ENCODE measurements at places on chromosomes 7 and 10. TPM values are rescaled to one million over a fixed set of nuclear protein-coding genes. Genes with fewer than 3 reads are reported as not detected.

Gene PLPP4
- polyA plus RNA-seq: not detected

Gene ATRNL1
- polyA plus RNA-seq: 3.5 TPM

GRCh38 chr7:107441581-107442422 is 28.1 kb upstream of the GPR22 start:
- no peak for DNase-seq

DNA sequence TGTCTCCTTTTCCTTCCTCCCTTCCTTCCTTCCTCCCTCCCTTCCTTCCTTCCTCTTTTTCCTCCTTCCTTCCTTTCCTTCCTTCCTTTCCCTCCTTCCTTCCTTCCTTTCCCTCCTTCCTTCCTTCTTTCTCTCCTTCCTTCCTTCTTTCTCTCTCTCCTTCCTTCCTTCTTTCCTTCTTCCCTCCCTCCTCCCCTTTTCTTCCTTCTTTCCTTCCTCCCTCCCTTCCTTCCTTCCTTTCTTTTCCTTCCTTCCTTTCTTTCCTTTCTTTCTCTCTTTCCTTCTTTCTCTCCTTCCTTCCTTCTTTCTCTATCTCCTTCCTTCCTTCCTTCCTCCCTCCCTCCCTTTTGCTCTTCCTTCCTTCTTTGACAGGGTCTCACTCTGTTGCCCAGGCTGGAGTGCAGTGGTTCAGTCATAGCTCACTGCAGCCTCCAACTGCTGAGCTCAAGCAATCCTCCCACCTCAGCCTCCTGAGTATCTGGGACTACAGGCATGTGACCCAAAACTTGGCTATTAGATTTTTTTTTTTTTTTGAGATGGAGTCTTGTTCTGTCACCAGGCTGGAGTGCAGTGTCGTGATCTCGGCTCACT is 15.9 kb upstream of the CYTH3 start:
- DNase-seq: no peak

Gene ANXA8L1
- polyA plus RNA-seq: 0.14 TPM

- no peak for DNase-seq
Measured at GRCh38 chr10:25026463-25026862, 10.1 kb downstream of the THNSL1 start.

GRCh38 chr7:131014906-131015656 is 281.1 kb upstream of the KLF14 start:
- DNase-seq: no peak

GRCh38 chr7:37208528-37208927 is 240.1 kb downstream of the ELMO1 start:
- peak; percentile 95 for DNase-seq

DNA sequence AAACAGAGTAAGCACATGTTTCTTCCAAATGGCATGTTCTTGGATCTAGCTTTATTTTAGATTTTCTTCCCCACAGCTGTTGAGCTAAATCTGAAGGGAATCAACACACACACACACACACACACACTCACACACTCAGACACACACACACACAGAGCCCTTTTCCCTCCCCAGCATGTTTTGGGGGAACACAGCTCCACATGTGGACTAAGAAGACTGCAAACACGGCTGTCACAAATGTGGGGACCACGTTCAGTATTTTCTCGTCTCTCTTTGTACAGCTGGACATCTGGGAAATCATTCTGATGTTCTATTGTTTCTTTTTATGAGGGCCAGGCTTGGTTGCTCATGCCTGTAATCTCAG is 116.3 kb downstream of the ABLIM1 start:
- no peak for DNase-seq

Gene CEP55
- polyA plus RNA-seq: 16.4 TPM

DNA sequence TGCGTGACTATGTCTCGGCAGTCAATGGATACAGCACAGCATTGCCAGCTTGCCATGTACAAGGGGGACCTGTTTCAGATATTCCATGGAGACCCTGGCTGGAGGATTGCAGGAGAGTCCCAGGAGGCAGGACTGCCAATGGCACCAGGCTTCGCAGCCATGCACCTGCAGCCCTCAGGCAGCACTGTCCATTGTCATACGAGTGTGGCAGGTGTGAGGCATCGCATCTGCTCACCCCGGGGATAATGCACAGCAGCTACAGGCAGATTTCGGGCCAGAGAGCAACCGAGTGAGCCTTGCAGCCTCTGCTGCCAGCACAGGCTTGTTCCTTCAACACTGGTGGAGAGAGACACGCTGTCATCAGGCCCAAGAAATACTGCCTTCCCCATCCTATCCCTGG is 415.1 kb downstream of the PAXIP1 start:
- no peak for DNase-seq

DNA sequence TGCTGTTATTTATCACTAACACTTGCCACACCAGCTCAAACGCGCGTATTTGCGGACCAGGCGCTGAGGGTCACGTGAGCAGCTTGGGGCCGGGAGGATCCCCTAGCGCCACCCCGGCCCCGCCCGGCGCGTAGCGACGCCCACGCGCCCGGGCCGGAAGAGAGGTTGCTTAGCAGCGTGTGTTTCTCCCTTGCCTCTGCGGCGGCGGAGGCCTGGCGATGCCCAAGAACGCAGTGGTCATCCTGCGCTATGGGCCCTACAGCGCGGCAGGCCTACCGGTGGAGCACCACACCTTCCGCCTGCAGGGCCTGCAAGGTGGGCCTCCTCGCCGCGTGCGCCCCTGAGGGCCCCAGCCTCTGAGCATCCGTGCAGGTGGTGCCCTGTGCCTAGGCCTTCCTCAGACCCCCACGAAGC is at the start of gene C10orf53:
TSS of gene C10orf53 (plus strand) at position 172 of the 414 bp plus-strand sequence. CDS start at position 219, 47 bp downstream.
- DNase-seq: no peak

Gene PKD2L1
- polyA plus RNA-seq: not detected

Gene MALSU1
- polyA plus RNA-seq: 68.1 TPM

Gene UCMA
- 0.80 TPM for polyA plus RNA-seq

Gene SLIT1
- not detected for polyA plus RNA-seq

GRCh38 chr7:1466524-1467271 is 7.4 kb upstream of the MICALL2 start:
- peak; percentile 59 for DNase-seq

- DNase-seq: peak; percentile 56
Measured at GRCh38 chr10:69639291-69640195, 9.5 kb downstream of the FAM241B start.

- no peak for DNase-seq
Measured at GRCh38 chr7:158966780-158967390, 110.5 kb downstream of the DYNC2I1 start.

GRCh38 chr7:117605712-117606111 is 125.9 kb downstream of the CFTR start:
- no peak for DNase-seq

Gene LDB1
- polyA plus RNA-seq: 80.9 TPM

Gene HTR5A
- not detected for polyA plus RNA-seq

Gene ANXA8
- 0.41 TPM for polyA plus RNA-seq

- DNase-seq: no peak
Measured at GRCh38 chr10:101609481-101609880, 21.4 kb downstream of the DPCD start.

Gene POLR2J2
- 2.1 TPM for polyA plus RNA-seq

- DNase-seq: peak; percentile 27
Measured at GRCh38 chr7:103524042-103524907, 78.3 kb upstream of the SLC26A5 start.

DNA sequence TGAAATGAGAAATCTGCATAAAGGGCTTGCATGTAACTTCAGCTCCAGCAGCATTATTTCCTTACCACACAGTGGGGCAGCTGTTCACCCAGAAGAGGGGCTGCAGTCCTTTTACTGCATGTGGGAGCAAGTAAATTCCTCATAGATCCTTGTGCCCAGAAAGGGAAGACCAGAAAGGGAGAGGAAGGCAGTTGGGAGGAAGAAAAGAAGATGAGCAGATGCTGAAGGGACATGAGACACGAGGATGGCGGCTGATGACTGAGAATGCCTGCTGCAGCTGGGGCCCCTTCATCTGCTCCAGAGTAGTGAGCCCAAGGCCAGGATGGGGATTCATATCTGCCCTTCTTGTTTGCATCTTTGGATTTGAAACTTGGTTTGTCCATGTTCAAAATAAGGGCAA is 80.5 kb downstream of the WIPF3 start:
- DNase-seq: no peak

DNA sequence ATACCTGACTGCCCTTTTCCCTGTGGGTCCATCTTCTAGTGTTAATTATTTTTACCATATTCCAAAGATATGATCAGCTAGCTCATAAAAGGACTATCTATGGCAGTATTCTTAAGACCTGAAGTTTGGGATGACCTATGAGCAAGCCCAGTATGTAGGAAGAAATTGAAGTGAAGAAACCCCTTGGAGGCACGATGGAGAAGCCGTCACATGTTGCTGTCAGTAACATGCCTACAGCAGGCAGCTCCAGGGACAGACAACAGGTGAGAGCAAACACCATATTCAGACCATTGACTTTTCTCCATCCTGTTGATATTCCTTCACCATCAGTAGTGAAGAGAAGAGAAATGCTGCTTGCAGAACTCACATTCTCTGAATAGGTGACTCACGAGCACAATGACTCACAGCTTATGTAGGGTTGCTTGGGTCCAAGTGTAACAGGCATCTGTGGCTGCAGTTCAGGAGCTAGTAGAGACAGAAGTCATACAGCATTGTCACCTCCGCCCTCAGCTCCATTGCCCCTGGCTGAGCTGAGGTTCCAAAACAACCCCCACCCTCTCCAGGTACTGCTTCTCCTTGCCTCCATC is 8.4 kb upstream of the LYZL2 start:
- DNase-seq: no peak

DNA sequence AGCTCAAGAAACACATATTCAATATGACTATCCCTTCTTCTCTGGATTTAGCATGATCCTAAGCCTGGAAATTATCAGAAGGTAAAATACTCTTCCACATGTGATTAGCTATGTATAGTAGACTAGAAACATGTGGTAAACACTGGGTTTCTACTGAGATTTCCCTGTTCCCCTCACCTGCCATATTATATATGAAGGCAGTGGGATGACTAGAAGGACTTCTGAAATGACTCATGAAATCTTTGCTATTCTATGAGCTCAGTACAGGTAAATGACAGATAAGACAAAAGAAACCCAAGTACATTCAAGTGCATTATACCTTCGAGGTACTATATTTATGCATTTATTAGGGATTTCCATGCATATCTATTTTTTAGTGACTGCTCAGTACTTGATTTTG is 152.9 kb downstream of the DNAJB9 start:
- no peak for DNase-seq

- DNase-seq: no peak
Measured at GRCh38 chr7:108557617-108558016, 11.9 kb downstream of the THAP5 start.

GRCh38 chr10:104119996-104120395 is 2.0 kb upstream of the SFR1 start:
- DNase-seq: no peak

DNA sequence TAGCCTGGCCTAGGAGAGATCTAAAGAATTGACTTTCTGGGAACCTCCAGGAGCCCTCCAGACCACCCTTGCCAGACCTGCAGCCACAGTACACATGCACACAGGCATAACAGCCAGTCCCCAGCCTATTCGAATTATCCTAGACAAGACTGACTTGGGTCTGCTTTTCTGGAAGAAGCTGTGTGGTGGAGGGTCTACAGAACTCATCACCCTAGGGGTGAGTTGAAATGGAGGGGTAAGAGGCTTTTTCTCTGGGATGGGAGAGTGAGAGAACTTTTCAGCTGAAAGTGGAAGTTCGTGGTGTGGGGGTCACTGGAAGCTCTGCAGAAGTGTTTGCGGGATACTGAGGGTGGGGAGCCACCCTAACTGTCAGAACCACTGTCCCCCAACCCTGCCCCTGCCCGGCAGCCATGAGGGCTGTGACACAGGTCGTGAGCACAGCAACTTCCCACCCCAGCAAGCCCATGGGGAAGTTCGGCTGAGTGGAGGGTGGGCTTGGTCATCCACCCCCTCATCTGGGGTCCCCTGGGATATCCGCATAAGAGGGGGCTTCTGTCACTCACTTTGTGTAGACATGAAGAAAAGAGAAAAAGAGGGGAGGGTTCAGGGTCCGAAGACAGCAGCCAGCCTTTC is 7.8 kb downstream of the TLX1 start:
- no peak for DNase-seq

Gene EXOSC1
- polyA plus RNA-seq: 28.9 TPM

DNA sequence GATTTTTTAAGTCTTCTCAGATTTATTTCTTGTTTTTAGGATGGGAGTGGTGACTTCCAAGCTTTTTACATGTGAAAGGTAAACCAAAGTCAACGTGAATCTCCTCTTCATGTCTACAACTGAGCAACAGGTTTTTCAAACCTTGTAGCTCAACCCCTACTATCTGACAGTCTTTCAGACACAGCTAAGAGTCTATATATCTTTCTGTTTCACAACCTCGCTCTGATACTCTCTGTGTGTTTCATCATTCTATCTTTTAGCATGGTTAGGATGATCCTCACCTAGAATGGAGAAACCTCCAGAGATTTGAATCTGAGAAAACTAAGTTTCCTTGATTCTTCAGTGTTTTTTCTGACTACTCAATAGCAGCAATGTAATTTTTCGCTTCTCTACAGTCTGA is 96.1 kb downstream of the EPDR1 start:
- no peak for DNase-seq

DNA sequence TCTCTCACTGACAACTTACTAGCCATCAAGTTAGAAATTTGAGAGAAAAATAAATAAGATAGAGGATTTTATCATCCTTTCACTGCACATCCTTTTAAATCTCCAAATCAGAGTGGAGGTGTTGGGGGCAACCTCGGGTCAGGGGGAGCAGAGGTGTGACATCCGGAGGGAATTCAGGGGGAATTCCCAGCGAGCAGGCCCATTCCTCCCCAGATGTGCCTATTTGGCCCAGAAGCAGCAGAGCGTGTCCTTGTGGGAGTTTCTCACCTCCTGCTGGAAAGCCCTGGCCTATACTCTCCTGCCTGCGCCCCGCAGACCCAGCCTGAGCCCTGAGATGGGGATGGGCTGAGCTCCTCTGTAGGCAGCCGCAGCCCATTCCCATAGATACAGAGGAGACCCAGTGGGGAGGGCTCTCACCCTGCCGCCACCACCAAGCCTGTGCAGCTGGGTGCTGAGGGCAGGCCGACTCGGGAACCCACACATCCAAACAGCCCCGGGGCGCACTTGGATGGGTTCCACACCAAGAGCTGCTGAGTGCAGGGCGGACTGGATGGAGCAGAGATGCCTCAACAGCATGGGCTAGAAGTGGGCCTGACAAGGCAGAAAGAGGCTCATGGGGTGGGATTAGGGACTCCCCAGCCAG is 124.5 kb downstream of the CXCL12 start:
- DNase-seq: no peak

GRCh38 chr7:82926477-82926876 is 236.2 kb downstream of the PCLO start:
- no peak for DNase-seq

DNA sequence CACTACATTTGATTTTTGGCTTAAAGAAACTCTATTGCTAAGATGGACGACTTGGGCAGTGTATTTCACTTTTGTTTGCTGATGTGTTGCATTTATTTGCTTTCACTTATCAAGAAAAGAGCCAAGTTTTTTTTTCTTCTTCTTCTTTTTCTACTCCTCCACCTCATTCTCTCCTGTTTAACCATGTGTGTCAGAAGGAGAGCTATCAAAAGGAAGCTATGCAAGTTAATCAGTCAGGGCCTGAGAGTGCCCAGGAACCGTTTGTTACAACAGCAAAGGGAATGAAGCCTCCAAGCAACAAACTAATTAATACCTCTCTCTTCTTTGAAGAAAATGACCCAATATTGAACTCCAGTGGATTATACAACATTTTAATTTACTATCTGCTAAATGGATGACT is 299.3 kb downstream of the GRM8 start:
- no peak for DNase-seq
